ENCODE measurements at places on chromosomes 2 and 18. TPM values are rescaled to one million over a fixed set of nuclear protein-coding genes. Genes with fewer than 3 reads are reported as not detected.

The GLI2 gene
- total RNA-seq = 15.1 TPM

The TTL gene
- 20.9 TPM for total RNA-seq

The CYP26B1 gene
- total RNA-seq = 0.08 TPM

The CYRIA gene
- 1.9 TPM for total RNA-seq

The INPP5D gene
- total RNA-seq = 0.65 TPM

The HOXD11 gene
- not detected for total RNA-seq

The UPP2 gene
- total RNA-seq = not detected

The UGT1A3 gene
- not detected for total RNA-seq

The SLC4A5 gene
- total RNA-seq = 0.48 TPM

The HRH4 gene
- not detected for total RNA-seq

The ITGA4 gene
- 58.6 TPM for total RNA-seq

The ANKMY1 gene
- total RNA-seq = 24.5 TPM

All from epithelial cell of alveolus of lung (primary cell).